ENCODE measurements at places on chromosomes 4 and X.

DNA sequence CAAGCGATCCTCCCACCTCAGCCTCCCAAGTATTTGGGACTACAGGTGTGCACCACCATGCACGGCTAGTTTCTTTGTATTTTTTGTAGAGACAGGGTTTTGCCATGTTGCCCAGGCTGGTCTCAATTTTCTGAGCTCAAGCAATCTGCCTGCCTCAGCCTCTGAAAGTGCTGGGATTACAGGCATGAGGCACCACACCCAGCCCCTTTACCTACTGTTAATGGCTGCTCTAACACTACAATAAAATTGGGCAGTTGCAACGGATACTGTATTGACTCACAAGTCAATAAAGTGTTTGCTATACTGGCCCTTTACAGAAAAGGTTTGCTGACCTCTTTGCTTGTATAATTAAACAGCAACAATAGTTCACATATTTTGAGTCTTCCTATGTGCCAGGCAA is 41.5 kb downstream of the TRIM2 start:
- no peak for DNase-seq

DNA sequence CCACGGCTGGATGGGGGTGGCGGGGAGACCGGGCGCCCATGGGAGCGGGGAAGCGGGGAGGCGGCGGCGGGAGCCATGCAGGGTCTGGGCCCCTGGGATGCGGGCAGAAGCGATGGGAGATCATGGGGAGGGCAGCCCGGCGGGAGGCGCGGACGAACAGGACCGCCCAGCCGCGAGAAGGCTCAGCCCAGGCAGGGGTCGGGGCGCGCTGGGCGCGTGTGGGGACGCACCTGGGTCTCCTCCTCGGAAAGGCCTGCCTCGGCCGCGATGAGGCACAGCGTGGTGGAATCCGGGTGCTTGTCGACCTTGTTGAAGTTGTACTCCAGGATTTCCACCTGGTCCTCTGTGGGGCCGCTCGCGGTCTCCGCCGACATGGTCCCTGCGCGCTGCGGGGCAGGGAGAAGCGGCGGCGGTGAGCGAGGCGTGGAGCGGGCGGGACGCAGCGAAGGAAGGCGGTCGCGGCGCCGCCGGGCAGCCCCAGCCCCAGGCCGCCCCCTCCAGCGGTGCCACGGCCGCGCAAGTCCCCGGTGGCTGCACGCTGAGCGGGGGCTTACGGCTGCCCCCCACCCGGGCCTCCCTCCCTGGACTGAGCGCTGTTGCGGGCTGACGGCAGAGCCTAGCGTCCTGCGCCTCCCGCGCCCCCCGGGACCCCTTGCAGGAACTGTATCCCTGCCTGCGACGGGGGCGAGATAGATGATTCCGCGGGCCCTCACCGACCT is 25.3 kb downstream of the HOPX start:
- DNase-seq, result peak; percentile 42

DNA sequence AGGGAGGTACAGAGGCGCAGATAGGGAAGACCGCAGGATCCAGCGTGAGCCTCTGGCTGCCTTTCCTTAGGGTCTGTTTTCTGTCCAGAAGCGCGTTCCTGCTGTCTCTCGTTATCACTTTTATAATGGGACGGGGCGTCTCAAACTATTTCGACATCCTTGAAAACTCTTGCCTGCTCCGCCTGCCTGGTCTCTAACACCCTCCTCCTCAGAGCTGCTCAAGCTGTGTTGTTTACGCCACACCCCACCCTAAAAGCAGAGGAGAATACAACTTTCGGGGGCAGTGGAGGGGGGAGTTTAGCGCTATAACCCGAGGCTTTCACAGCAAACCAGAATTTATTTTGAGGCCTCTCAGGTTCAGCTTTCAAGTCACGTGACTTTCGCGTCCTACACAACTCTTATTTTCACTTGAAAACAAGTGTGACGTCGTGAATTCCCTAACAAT is 646 bp upstream of the FAM3A start:
- DNase-seq, result no peak

DNA sequence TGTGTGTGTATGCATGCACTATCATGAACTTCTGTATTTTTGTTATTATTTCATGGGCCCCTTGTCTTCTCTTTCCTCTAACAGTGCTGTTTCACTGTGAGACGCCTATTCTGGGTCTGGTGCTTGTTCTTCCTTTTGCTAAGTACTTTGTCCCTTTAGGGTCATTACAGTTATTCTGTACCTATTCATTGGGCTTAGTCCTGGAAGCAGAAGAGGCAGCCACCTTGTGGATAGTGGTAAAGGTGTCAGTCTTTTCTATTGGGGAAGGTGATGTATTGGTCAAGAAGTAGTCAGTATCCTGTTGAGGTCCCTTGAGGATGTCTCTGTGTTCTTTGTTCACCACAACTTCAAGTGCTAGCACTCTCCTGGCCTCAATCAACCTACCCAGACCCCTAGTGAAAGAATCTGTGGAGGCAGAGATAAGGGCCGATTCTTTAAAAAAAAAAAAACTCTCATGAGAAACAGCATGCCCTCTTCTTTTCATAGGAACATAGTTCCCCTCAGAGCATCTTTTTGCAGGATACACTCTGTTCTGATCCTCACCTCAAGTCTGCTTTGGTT is 593.8 kb downstream of the SPRY1 start:
- peak; percentile 17 for DNase-seq

DNA sequence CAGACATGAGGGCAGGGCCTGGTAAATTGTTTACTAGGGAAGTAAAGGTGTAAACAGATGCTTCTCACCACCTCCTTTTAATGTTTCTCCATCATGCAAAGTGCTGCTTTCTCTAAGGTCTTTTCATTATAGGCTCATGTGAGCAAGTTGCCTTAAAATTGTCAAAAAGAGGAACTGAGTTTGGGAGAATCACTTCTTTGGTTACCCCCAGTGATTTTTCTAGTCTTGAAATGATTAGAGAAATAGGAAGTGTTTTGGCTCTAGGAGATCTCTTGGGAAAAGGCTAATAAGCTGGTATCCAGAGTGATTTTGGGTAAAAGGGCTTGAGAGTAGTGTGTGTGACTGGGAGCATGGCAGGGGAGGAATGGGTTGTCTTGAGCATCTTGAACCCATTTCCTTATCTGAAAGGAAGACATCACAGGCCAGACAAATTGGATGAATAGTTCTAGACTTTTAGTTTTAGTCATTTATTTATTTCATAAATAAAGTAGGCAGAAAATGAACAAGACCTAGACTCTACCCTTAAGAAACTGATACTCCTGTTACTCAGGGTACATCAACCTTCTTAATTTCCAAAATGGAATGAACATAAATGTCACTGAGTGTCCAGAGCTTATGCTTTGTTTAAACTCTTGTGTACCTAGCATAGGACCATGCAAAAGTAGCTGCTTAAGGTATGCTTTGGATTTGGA is 14.2 kb downstream of the GRPR start:
- DNase-seq, result no peak

DNA sequence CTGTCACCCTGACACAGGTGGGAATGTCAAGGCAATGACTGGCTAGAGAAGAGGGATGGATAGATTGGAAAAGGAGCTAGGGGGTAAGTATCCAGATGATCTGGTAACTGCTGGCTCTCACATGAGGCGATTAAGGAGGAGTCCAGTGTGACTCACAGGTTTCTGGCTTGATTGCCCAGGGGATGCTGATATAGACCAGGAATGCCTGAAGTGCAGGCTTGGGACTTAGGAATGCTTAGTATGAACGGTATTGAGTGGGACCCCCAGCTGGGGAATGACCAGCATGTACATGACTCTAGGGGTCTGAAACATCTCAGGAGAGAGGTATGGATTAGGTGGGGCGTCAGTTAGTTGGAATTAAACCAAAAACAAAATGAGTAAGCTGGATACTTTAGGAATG is 65.8 kb upstream of the PRPS1 start:
- DNase-seq, result no peak
